A549 treated with GW870086 at 1 μM for 4 hours (cell line): ENCODE measurements at places on chromosomes 5 and 9. TPM values are rescaled to one million over a fixed set of nuclear protein-coding genes. Genes with fewer than 3 reads are reported as not detected.

Gene IRX1
- total RNA-seq: not detected in 5 replicates

Gene AKNA
- total RNA-seq: 3.1 to 4.5 TPM (median 3.9 TPM) in 5 replicates

Gene CTNNA1
- total RNA-seq: 181 to 209 TPM (median 190 TPM) in 5 replicates

Gene LYRM7
- total RNA-seq: 2.9 to 4.6 TPM (median 3.5 TPM) in 5 replicates

Gene LCN1
- total RNA-seq: 0.18 TPM in 1 of 5 replicates, not detected in the others

Gene IFNA1
- total RNA-seq: not detected in 5 replicates

Gene CAMLG
- total RNA-seq: 23.6 to 30.2 TPM (median 26.1 TPM) in 5 replicates
